Activated naive CD4-positive, alpha-beta T cell treated with anti-CD3 and anti-CD28 coated beads, Interleukin-2, amount 50 U/mL, for 16 hours (primary cell): ENCODE measurements at places on chromosomes 7 and 10.
A peak's percentile ranks its signal among the peaks of the same experiment; 100 is the strongest.

DNA sequence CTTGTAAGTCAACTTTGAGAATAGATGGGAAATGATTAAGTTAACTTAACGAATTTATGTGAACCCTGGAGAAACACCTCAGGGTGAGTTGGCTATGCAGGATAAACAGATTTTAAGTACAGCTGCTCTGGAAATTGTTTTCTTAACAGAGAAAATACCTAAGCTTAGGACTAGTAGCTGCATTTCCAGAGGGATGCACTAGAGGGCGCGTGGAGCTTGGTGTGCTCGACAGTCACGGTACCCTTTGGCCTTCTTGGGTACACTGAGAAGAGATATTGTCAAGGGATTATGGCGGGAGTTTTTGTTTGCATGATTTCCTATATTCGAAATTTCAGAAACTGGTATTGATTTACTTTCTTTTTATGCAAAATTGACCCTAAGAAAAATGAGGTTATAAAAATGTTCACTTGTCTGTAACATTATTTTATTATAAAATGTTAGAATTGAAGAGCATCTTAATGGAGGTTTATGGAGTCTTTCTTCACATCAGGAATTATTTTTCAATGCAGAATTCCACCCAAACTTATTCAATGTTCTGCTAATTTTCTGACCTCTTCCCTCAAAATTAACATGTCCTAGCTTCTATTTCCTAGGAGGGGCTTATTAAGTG is 58.4 kb upstream of the MYO3A start:
- peak; percentile 62 for DNase-seq

DNA sequence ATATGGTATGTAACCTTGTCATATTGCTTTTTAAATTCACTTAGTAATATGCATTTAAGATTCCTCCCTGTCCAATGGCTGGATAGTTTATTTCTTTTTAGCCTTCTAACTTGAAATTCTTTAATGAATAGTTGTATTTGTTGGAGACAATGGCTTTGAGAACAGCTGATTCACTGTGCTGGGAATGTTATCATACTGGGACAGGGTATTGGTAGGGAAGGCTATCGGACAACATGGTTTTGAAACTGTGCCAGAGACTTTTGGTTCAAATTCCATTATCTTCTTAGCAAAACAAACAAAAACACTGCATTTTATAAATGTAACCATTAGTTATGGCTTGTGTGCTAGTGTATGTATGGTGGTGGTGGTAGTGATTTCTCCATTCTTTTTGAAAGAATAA is 517.1 kb upstream of the ANKRD30A start:
- DNase-seq = no peak

DNA sequence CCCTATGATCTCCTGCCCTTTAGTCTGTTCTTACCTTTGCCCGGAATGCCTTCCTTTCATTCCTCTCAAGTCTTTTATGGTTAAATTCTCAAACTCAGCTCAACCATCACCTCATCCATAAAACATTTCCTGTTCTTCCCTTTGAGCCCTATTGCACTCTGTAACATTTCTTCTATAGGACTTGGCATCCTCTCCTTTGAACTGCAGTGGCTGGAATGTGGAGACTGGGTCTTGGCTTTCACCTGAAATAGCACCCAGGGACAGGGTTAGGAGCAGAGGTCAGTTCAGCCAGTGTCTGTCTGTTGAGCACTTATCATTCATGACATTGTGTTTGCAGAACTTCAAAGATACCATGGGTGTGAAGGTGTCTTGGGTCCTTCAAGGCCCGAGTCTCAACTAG is 7.2 kb downstream of the NFE2L3 start:
- no peak for DNase-seq

DNA sequence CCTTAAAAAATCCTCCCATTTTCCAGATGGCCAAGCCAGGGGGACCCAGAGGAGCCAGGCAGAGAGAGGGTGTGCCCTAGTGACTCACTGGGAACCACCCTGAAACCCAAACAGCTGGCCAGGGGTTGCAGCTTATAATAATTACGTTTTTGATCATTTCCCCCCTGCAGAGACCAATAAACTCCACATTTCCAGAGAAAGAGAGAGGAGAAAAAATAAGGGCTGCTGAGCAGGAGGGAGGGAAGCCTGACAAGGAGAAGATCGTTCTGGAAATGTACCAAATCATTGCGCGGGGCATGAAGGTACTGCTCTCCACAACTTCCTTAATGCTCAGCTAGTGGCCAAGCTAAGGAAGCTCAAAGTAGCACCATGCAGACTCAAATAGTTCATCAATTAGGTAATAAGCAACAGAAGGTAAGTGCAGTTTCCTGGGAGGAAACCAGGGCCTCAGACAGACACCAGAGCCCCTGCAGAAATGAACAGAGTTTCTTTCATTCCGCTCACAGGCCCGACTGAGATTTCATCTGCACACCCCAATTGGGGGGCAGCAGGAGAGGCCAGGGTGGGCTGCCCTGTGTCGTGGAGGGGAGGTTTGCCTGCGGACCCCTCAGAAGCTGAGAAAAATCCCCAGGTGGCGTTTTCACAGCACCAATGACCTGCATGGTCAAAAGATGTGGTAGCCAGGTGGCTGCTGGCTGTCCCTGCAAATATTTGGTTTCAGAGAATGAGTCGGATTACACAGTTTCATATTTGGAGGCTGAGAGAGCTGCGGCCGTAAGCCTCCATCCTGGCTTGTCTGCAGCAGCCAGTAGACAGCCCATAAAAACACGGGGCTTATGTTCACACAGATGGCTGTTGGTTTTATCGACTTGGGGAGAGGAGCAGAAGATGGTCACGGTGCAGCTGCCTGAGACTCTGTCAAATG is 153.2 kb upstream of the LYZL2 start:
- no peak for DNase-seq

GRCh38 chr7:100639995-100640516 is 1.3 kb downstream of the TFR2 start:
- no peak for DNase-seq

DNA sequence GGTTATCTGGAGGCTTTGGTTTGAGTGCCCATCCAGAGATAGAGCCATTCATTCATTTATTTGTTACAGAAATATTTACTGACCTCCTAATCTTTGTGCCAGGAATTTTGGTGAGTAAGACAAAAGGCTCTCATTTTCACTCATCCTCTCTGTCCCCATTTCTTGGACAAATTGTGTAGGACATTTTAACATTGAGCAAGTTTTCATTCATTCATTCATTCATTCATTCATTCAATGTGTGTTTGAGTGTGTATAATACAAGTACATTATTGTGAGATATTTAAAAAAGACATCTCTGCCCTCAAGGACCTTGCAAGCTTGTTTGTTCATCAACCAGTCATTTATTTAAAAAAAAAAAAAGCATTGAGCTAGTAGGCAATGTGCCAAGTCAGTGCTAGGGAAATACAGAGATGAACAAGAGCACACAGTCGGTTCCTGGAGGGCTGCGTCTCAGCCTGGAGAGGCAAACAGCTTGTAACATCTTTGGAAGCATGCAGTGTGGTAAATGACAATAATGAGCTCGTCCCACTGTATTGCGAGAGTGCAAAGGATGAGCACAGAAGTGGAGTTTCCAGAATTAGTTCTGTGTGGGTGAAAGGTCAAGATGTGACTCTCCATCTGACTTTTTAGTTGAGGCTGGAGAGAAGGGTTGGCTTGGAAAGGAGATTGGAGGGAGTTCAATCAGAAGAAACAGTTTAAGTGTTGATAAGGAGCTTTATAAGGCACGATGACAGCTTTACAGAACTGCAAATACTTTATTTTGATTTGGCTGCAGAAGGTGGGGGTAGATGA is 50.5 kb upstream of the HBP1 start:
- no peak for DNase-seq

GRCh38 chr10:131436458-131436857 is 124.9 kb upstream of the TCERG1L start:
- no peak for DNase-seq

- DNase-seq = no peak
These were observed 1277.1 kb downstream of the GATA3 start for GRCh38 chr10:9331583-9332008.

DNA sequence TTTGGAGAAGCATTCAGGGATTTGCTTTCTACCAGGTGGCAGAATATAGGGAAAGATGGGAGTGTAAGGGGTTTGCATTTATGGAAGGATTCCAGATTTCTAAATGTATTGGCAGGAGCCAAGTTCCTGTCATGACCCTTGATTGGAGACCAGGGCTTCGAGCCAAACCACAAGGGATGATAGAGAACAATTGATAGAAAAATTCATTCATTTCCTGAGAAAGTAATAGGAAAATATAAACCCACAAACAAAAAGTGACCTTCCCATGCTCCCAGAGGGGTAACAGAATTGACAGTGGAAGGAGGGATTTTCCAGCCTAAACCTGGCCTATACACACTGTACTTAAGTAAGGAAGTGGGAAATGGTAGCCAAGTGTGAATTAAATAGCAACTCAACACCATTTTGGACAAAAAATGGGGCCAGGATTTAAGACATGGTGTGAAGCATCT is 22.4 kb upstream of the IFIT2 start:
- no peak for DNase-seq

- no peak for DNase-seq
These were observed 254.9 kb downstream of the KIAA1217 start for GRCh38 chr10:24463611-24464426.
